Esophagus squamous epithelium (tissue), 5 donors: ENCODE measurements at places on chromosomes 6 and 20. TPM values are rescaled to one million over a fixed set of nuclear protein-coding genes. Genes with fewer than 3 reads are reported as not detected.

Gene PDRG1
- total RNA-seq: 14.8 TPM

Gene PLG
- not detected for total RNA-seq

GRCh38 chr6:138680085-138680484 is 93.5 kb upstream of the CCDC28A start:
- H3K4me1 ChIP-seq: peaks cover 22% of the 10 kb centered on the region
- no peak for DNase-seq
- H3K27me3 ChIP-seq: no peaks in the 10 kb centered on the region
- H3K27ac ChIP-seq: no peak overlapping the region
- no peaks in the 10 kb centered on the region for H3K36me3 ChIP-seq

Gene TCP11
- not detected for total RNA-seq

DNA sequence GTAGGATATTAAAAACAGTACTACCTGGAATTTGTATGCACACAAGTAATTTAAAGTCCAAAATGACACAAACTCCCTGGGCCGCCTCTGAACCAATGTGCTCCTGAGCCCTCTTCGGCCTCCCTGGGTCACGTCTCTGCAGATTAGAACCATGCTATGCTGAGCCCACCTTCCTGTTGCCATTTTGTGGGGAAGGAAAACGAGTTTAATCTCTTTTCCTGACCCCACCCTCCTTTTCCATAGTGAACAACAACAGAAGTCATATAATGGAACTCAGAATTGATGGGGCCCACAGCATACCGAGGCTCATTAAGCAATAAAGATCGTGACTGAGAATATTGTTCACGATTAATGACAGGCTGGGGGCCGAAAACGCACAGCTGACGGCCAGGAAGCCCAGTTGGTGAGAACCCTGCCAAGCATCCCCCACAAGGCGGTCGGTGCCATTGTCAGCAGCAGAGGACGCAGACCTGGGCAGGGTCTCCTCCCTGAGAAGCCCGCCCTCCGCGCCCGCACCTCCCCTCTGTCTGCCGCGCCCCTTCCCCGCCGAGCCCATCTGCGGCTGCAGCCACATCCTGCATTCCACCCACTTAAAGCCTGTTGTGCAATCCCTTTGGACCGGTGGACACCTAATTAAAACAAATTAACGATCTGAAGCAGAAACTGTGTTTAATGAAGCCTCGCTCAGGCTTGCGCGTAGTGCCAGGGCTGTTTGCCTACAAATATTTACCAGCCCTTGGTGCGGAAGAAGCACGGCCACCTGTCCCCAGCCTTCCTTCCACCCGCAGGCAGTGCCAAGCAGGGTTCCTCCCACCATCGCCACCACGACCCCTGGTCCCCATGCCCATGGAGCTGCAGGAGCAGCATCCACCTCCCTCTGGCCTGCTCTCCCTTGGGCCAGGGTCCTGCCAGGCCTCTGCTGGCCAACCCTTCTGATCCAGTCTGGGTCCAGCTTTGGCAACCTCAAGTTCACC is 68.1 kb downstream of the DLL1 start:
- H3K27ac ChIP-seq: peak overlapping the region; percentile 57
- DNase-seq: no peak
- peaks cover 16% of the 10 kb centered on the region for H3K4me1 ChIP-seq
- peaks cover 39% of the 10 kb centered on the region for H3K27me3 ChIP-seq
- H3K4me3 ChIP-seq: no peak overlapping the region

GRCh38 chr20:9506964-9507369 is 7.4 kb upstream of the LAMP5 start:
- H3K4me1 ChIP-seq: peaks cover 5% of the 10 kb centered on the region
- no peaks in the 10 kb centered on the region for H3K36me3 ChIP-seq
- H3K4me3 ChIP-seq: no peak overlapping the region
- H3K27me3 ChIP-seq: no peaks in the 10 kb centered on the region
- no peak overlapping the region for H3K27ac ChIP-seq
- no peak for DNase-seq

Gene CCN5
- 6.7 TPM for total RNA-seq

Gene SNX9
- 19.9 TPM for total RNA-seq

DNA sequence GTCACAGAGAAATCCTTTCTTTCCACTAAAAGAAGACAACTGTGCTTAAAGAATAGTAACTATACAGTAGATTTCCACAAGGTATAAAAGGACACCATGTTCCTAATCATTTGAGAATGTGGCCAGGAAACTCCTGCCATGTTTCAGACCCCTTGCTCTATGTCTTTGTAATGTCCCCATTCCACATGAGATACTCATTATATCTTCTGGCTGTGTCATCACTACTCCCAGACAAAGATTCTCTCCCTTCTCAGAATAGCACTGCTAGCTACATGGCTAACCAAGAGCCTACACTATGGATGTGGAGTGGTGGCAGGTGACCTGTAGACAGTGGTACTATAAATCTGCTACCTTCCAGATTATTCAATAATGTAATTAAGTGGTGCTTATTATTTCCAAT is 218.1 kb upstream of the MCHR2 start:
- no peak for DNase-seq
- H3K4me3 ChIP-seq: no peak overlapping the region
- no peak overlapping the region for H3K27ac ChIP-seq
- H3K4me1 ChIP-seq: no peaks in the 10 kb centered on the region
- H3K36me3 ChIP-seq: no peaks in the 10 kb centered on the region

DNA sequence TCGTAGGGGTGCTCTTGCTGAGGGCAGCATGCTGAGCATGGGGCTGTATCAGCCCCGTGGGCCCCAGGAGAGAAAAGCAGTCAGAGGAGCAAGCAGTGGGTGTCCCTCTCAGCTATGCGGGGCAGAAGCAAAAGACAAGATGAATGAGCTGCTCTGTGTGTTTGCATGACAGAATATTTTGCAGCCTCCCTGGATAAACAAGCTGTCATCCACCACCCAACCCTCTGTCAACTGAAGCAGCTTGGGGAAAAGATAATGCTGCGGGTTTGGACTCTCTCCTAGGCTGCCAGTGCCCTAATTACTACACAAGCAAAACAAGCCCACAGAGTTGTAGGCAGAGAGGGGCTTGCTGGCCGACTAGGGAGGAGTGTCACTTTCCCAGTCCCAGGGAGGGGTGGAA is 82.3 kb upstream of the PTPRT start:
- no peaks in the 10 kb centered on the region for H3K27me3 ChIP-seq
- H3K36me3 ChIP-seq: no peaks in the 10 kb centered on the region
- no peak for DNase-seq
- no peak overlapping the region for H3K27ac ChIP-seq

- no peaks in the 10 kb centered on the region for H3K36me3 ChIP-seq
- H3K27me3 ChIP-seq: no peaks in the 10 kb centered on the region
- no peaks in the 10 kb centered on the region for H3K4me1 ChIP-seq
- H3K27ac ChIP-seq: no peak overlapping the region
- no peak for DNase-seq
- H3K4me3 ChIP-seq: no peak overlapping the region
Measured at GRCh38 chr20:64224351-64225170, 31.0 kb upstream of the PCMTD2 start.

Gene TP53TG5
- total RNA-seq: not detected

- no peaks in the 10 kb centered on the region for H3K27me3 ChIP-seq
- H3K4me3 ChIP-seq: no peak overlapping the region
- peaks cover 4% of the 10 kb centered on the region for H3K36me3 ChIP-seq
- peak overlapping the region; percentile 87 for H3K27ac ChIP-seq
Measured at GRCh38 chr20:37313546-37314091, 24.2 kb downstream of the MANBAL start.

GRCh38 chr6:40474937-40475336 is 112.2 kb downstream of the LRFN2 start:
- no peak overlapping the region for H3K27ac ChIP-seq
- H3K36me3 ChIP-seq: no peaks in the 10 kb centered on the region
- no peak overlapping the region for H3K4me3 ChIP-seq
- peaks cover 58% of the 10 kb centered on the region for H3K27me3 ChIP-seq
- no peak for DNase-seq

Gene FAM83B
- total RNA-seq: 58.6 TPM

GRCh38 chr20:561437-562231 is 18.0 kb upstream of the CSNK2A1 start:
- H3K27me3 ChIP-seq: no peaks in the 10 kb centered on the region
- no peaks in the 10 kb centered on the region for H3K36me3 ChIP-seq
- no peak overlapping the region for H3K4me3 ChIP-seq
- H3K4me1 ChIP-seq: no peaks in the 10 kb centered on the region
- no peak for DNase-seq

GRCh38 chr6:110217266-110217665 is 37.0 kb downstream of the CDC40 start:
- H3K4me1 ChIP-seq: no peaks in the 10 kb centered on the region
- no peak for DNase-seq
- H3K27me3 ChIP-seq: no peaks in the 10 kb centered on the region
- peaks cover 8% of the 10 kb centered on the region for H3K36me3 ChIP-seq
- H3K27ac ChIP-seq: no peak overlapping the region

- peaks cover 4% of the 10 kb centered on the region for H3K4me1 ChIP-seq
- H3K4me3 ChIP-seq: no peak overlapping the region
- no peaks in the 10 kb centered on the region for H3K27me3 ChIP-seq
- no peaks in the 10 kb centered on the region for H3K36me3 ChIP-seq
Measured at GRCh38 chr6:141472162-141472928, 660.4 kb upstream of the GJE1 start.

GRCh38 chr20:32518593-32519380 is 66.3 kb downstream of the NOL4L start:
- no peak for DNase-seq
- peaks cover 37% of the 10 kb centered on the region for H3K4me1 ChIP-seq
- no peaks in the 10 kb centered on the region for H3K27me3 ChIP-seq
- H3K36me3 ChIP-seq: no peaks in the 10 kb centered on the region
- H3K27ac ChIP-seq: peak overlapping the region; percentile 49
- H3K4me3 ChIP-seq: no peak overlapping the region

GRCh38 chr6:78850621-78851020 is 16.7 kb upstream of the IRAK1BP1 start:
- DNase-seq: no peak
- no peaks in the 10 kb centered on the region for H3K27me3 ChIP-seq
- H3K27ac ChIP-seq: no peak overlapping the region
- no peaks in the 10 kb centered on the region for H3K36me3 ChIP-seq
- no peak overlapping the region for H3K4me3 ChIP-seq

Gene NINL
- 5.9 TPM for total RNA-seq

Gene ARMH2
- not detected for total RNA-seq

Gene MAP3K7
- 12.4 TPM for total RNA-seq

- peak overlapping the region; percentile 63 for H3K27ac ChIP-seq
- DNase-seq: no peak
- no peaks in the 10 kb centered on the region for H3K36me3 ChIP-seq
- H3K27me3 ChIP-seq: no peaks in the 10 kb centered on the region
Measured at GRCh38 chr6:159061805-159062563, 17.2 kb upstream of the TAGAP start.

DNA sequence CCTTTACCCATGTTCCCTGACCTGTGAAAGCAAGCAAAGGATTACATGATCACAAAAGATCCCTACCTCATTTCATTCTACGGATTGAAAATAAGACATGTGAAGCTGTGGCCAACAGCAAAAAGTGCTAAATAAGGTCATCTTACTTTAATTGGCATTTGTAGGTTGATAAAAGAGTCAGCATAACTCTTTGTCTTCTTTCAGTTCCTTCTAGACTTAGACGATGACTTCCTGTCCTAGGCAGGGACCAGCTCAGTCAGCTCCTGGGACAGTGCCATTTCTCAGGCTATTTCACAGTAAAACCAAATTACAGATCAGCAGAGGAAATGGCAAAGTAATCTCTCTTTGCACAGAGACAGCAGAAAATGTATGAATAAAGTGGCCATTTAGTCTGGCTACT is 480.7 kb downstream of the RFPL4B start:
- no peaks in the 10 kb centered on the region for H3K36me3 ChIP-seq
- no peak overlapping the region for H3K27ac ChIP-seq
- no peak overlapping the region for H3K4me3 ChIP-seq
- no peaks in the 10 kb centered on the region for H3K4me1 ChIP-seq

- H3K27me3 ChIP-seq: no peaks in the 10 kb centered on the region
- no peak overlapping the region for H3K4me3 ChIP-seq
- no peaks in the 10 kb centered on the region for H3K36me3 ChIP-seq
- H3K27ac ChIP-seq: peak overlapping the region; percentile 74
Measured at GRCh38 chr6:105601541-105602236, 198.8 kb upstream of the PREP start.

Gene BTNL2
- total RNA-seq: not detected

Gene KIF25
- total RNA-seq: not detected

DNA sequence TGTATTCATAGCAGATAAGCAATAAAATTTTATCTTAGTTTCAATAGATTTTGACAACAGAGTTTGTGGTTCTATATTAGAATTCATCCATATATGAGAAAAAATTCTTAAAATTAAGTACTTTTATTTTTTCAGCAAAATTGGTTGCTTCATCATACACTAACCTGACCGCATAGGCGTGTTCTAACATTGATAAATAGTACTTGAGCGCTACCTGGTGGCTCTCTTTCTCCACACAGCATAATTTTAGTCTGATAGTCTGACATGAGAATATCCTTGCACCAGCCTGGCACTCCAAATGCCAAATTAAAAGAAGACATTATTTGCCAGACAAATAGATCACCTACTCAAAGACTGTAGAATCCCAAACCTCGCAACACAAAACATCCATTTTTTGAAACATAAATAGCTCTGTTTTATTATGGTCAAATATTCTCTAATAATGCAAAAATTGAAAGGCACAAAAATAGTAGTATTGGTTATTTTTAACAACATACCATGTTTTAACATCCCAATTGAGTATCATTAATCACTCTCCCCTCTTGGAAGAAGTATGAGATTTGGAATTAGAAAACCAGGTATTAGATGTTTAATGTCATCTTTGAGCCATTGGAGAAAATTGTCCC is 33.0 kb upstream of the FILIP1 start:
- no peak overlapping the region for H3K27ac ChIP-seq
- H3K27me3 ChIP-seq: no peaks in the 10 kb centered on the region
- no peak for DNase-seq
- peaks cover 13% of the 10 kb centered on the region for H3K4me1 ChIP-seq
- H3K36me3 ChIP-seq: no peaks in the 10 kb centered on the region

DNA sequence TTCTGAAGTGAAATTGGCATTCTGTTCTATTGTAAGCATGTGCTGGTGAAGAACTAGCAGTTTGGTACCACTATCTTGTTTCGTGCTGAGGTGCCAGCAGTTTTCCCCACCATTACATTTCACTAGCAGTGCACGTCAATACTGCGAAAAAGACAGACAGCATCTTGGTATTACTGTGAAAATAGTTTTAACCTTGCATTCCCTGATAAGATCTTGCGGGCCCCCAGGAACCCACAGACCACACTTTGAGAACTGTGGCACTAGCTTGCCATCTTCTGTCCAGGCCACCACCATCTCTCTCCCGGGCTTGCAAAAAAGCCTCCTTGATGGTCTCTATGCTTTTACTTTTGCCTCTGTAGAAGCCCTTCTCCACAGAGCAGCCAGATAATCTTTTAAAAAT is 185.7 kb downstream of the BACH2 start:
- DNase-seq: no peak
- no peaks in the 10 kb centered on the region for H3K27me3 ChIP-seq
- H3K36me3 ChIP-seq: no peaks in the 10 kb centered on the region

DNA sequence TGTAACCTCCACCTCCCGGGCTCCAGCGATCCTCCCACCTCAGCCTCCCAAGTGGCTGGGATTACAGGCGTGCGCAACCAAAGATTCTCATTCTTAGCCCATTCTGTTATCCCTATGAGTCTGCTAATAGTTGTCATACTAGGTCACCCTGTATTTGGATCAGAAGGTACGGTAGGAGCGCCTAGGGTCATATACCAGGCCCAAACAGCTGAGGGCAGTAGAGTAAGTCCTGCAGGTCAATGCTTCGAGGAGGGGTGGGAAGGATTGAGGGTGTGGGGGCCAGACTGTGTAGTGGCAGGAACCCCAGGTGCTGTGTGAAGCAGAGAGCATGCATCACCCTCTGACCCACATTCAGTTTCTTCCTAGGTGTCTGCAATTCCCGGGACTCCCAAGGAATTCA is 22.7 kb upstream of the POU5F1 start:
- no peaks in the 10 kb centered on the region for H3K4me1 ChIP-seq
- no peak overlapping the region for H3K4me3 ChIP-seq
- H3K27ac ChIP-seq: no peak overlapping the region
- no peaks in the 10 kb centered on the region for H3K27me3 ChIP-seq
- no peak for DNase-seq

Gene ATP9A
- total RNA-seq: 19.3 TPM
